ENCODE measurements at places on chromosomes 3 and 15.

DNA sequence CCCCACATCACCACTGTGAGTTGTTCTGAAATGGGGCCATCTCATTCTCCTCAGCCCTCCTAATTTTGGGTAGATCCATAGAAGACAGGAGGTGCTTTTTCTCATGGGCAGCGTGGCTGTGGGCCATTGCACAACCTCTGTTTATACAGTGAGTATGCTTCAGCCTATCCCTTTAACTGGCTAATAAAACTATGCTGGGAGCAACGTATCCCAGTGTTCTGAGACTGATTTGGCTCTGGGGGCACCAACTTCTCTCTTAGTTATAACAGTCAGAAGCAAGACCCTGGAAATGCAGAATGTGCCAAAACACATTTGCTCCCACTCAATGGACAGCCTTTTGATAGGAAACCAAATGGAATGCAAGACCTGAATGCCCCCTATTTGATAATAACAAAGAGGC lies 97.1 kb upstream of the ICE2 start:
- no peak for DNase-seq

GRCh38 chr3:143970773-143971358 lies 757 bp upstream of the DIPK2A start:
- peak; percentile 37 for DNase-seq

DNA sequence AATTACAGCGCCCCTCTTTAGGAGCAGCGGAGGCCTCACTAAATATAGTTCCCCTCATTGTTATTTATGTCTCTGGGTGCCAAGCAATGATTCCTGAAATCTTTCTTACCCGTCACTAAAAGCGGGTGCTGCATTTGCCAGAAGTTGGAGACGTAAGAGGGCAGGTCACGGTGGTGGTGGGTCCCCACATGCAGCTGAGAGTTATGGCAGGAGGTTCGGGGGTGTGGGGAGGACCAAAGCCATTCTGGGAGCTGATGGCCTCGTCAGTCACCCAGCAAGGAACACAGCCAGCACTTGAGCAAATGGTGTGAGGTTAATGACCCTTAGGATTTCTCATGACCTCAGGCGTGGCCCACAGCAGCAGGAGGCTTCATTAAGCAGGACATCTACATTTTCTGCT lies 129.2 kb downstream of the RAB11A start:
- DNase-seq, result no peak

- DNase-seq, result no peak
Measured at GRCh38 chr15:36877796-36878683, 222.3 kb downstream of the MEIS2 start.

GRCh38 chr3:71565316-71565715 lies 18.2 kb downstream of the FOXP1 start:
- DNase-seq, result no peak

DNA sequence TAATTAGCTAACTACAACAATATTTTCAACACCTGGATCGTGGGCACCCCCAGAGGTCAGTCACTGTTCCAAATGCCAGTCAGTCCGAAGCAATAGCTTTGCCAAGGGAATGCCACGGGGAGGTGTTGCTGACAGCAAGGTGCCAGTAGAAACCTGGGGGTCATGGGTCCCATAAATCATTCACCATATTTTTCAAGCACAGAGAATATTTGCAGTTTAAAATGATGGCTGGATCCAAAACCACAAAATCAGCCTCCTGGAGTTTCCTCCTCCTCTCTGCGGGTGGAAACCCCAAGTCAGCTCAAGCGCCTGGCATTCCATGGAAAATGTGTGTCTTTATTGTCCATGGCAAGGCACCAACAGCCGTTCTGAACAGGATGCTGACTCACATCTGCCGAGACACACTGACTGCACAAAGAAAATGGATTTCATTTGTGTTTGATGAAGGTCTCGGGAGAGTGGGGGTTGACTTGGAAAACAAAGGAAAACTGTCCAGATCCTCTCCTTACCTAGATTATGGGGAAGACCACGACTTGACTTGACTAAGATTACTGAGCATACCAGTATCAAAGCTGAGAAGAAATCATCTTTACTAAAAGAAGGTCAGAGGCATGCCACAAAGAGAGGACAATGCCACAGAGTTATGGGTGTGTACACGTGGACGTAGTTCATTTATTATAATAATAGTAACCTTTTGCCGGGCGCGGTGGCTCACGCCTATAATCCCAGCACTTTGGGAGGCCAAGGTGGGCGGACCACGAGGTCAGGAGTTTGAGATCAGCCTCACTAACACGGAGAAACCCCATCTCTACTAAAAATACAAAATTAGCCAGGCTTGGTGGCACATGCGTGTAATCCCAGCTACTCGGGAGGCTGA lies 26.4 kb downstream of the ANXA2 start:
- no peak for DNase-seq

All from stimulated activated CD4-positive, alpha-beta T cell treated with anti-CD3 and anti-CD28 coated beads, Interleukin-1b, Interleukin-23, amount 100 ng/mL, for 24 hours (primary cell).